Stimulated activated CD8-positive, alpha-beta memory T cell treated with anti-CD3 and anti-CD28 coated beads, Interleukin-15, amount 100 ng/mL, for 24 hours (primary cell): ENCODE measurements at places on chromosomes 1 and 21.

GRCh38 chr1:235986869-235987268 lies 78.0 kb downstream of the NID1 start:
- no peak for DNase-seq

DNA sequence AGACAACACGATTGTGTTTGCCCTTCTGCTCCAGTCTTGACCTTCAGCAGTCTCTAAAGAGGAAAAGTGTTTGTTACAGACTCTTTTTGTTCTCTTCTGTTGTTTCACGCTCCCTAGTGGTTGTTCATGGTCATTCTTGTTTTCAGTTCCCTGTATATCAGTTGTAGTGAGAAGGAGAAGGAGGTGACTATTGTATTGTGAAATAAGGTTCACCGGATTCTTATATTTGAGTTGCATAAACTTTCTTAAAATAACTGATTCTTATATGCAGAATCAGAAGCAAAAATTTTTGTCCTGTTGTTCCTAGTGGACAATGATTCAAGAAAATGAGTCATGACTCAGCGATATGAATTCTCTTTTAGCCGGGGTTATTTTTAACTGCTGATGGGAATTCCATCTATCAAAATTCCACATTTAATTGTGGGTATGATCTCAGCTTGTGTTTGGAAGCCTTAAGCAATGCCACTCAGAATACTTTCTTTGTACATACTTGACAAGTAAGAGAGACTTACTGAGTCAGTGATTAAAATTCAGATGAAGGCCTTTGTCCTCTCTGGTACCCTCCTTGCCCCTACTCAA lies 152.2 kb downstream of the CLEC20A start:
- no peak for DNase-seq

DNA sequence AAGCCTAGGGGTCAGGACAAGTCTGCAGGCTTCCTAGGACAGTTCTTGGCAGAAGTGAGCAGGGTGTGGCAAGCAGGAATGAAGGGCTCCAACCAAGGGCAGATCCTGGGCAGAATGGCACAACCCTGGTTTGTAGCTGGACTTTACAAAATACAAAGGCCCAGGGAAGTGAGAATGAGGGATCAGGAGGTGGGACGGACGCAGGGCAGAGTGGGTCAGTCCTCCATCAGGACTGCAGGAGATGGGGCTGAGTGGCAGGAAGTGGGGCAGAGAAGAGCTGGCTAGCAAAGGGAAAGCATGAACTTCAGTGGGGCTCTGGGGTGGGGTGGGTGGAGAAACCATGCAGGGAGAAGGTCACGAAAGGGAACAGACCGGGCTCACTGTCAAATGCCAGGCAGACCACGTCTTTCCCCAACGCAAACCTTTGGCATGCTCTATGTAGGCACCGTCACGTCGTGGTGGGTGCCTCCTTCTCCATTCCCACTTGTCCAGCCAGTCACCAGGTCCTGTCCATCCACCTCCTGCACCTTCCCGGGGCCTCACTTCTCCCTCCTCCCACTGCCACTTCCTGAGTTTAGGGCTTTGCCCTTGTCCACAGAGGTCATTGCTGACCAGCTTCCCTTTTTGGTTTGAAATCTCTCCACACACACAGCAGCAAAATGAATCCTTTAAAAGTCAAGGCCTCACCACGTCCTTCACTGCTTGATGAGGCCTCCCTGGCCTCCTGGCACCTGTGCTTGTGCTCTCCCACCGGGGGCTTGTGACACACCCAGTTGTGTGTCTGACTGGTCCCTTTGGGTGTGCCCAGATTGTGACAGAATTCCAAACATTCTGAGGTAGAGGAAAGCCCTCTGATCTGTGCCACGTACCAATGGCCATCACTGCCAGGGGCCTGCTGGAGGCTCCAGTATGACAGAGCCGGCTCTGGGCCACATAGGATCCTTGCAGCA lies 8.7 kb upstream of the CLDN19 start:
- DNase-seq = no peak

DNA sequence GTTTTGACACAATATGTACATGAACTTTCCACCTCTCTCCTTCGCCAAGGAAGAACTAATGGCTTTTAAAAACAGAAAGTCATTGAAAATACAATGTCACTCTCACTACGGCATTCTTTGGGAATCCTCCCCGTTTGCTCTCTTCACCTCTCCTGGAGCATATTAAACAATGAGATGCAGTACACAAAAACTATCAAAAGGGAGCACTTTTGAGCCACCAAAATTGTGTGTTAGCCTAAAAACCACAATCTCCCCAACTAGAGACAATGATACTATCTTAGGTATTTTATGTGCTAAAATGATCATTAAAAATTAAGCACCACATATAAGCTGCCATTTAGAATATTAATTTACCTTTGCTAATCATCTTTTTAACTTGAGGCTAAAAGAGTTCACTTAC lies 425.5 kb downstream of the KCTD3 start:
- DNase-seq = no peak

GRCh38 chr1:201637282-201638079 lies 98.6 kb downstream of the NAV1 start:
- no peak for DNase-seq

GRCh38 chr1:1430992-1431844 lies 4.3 kb upstream of the VWA1 start:
- no peak for DNase-seq

DNA sequence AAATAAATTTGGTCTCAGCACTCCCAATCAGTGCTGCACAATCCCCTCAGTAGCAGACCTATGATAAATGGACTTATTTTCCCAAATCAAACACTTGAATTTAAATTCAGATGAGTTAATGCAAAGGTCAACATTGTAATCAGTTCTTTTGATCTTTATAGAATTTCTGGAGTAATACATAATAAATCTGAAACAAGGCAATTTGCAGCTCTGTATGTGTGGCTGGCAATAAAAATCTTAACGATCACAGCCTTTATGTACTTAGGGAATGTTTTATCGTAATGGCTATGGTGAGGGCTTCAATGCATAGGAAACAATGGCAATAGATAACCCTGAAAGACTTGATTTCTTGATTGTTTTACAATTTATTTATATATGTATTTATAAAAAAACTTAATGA lies 91.4 kb downstream of the GPATCH2 start:
- no peak for DNase-seq
